ENCODE measurements at places on chromosomes 7 and 10.

DNA sequence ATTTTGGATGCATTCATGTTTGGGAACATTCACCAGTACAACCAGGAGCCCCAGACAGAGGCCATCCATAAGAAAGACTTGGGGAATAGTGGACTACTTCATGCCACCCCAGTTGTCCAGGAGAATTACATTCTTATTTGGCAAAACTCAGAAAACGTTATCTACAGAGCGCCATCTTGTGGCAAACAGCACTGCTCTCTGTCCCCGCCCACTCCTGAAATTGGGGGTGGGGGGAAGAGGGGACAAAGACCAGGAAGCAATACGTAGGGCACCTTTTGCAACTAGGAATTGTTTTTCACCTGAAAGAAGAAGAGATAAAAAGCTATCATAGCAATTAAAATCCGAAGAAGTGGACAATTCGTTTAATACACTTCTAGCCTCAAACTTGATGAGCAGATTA lies 134.6 kb upstream of the MGMT start:
- peak; percentile 55 for DNase-seq

GRCh38 chr7:132300599-132301277 lies 275.5 kb downstream of the PLXNA4 start:
- DNase-seq, result no peak

DNA sequence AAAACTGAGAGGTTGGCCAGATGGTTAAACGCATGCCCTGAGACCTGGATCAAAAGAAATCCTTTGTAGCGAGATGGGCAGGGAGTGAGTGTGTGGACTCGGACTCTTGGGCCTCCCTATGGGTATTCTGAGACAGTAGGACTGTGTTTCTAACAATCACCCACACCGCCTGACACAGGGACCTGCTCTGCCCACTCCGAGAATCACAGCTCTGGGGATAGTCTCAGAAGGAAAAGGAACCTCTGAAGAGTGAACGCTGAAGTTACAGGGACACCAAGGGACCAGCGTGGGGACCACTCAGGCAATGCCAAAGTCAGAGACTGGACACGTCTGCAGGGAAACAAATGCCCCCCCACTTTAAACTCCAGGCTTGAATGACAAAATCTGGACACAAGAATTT lies 242.1 kb upstream of the TCERG1L start:
- DNase-seq, result no peak

DNA sequence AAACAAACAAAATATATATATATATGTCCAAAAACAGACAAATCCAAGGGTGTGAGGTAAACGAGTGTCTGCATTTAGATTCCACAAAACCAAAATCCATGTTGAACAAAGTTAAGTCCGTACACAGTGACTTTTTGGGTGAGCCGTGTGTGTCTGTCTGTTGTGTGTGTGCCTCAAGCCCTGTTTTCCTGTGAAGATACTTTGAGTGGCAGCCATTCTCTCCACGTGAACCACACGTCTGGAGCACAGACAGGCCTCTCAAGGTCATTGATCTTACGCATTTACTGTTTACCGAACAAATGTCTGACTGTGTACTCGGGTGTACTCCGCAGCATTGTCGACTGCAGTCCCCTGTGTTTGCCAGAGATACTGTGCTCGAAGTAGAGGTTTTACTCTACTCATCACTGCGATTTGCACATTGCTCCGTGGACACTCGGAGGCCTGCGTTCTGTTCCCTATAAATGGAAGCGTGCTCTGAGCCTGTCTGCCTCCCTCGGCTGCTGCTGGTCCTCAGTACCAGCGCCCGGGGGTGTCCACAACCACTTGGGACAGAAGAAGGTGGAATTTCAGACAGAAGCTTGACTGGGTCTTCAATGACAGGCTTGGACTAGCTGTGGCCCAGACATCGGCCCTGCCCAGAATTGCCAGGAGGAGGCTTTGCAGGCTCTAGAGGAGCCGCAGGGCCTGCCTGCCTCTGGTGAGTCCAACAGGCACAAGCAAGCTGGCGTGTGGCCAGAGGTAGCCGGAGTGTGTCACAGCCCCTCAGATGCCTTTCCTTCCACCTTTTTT lies 22.1 kb downstream of the CYP17A1 start:
- DNase-seq, result peak; percentile 25

DNA sequence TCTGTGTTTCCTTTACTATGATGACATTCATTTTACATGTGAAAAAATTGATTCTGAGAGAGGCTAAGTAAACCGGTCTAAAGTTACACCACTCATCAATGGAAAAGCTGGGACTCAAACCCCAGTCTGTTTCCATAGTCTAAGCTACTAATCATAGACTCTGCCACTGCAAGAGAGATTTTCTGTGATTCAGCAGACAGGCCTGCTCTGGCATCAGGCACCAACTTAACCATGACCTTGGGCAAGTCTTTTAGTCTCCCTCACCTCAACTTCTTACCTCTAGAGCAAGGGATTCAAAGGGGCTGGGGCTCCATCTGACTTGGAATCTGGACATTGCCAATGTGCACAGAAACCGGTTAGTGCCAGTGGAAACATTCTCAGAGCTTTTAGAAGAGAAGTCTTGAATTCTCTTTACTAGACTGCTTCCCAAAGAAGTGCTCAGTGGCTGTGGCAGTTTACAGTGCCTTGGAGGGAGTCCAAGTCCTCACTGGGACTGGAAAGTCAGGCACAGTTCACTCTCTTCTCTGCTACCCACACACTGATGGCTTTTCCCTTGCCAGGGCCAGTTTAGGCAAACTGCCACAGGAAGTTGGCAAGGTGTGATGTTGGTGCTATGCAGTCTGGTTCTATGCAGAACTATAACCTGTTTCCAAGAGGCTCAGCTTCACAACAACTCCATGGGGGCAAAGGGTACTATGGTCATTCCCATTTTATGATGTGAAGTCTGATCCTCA lies 4.5 kb upstream of the BLNK start:
- DNase-seq, result no peak

- DNase-seq, result no peak
These were observed 566.7 kb upstream of the FOXK1 start for GRCh38 chr7:4115442-4115841.

DNA sequence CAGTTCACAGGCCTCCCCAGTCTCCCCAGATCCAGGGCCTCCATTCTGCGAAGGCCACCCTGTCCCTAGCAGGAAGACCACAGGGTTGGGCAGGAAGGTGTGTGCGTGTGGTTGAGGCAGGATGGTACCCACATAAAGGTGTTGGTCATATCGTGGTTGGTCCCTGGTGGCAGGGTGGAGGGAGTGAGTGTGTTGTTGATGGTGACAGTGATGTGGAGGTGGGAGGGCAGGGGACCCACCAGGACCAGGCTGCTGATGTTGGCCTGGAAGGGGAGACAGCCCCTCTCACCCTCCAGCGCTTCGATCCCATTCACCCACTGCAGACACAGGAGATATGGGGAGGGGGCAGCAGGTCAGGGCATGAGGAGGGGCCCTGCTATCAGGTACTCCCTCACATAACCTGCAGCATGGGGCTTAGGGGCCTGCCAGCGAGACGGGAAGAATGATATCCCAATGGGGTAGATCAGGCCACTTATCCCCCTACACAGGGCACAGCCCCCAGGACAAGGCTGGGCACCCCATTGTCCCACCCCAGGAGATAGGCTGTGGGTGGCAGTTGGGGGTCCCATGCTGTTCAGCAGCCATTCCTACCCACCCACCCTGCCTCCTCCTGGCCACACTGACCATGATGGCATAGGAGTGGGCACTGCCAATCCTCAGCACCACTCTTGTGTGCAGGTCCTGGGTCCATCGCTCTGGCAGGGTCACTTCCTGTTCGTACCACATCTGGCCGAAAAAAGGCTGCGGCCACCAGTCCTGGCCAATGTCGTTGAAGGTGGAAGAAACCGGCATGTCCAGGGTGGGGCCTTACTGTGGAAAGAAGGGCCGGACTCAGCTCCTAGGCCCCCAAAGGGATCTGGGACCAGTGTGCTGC lies 69.0 kb upstream of the ZNF479 start:
- no peak for DNase-seq

- DNase-seq, result no peak
These were observed 3.1 kb downstream of the DNAJC2 start for GRCh38 chr7:103341466-103341865.

DNA sequence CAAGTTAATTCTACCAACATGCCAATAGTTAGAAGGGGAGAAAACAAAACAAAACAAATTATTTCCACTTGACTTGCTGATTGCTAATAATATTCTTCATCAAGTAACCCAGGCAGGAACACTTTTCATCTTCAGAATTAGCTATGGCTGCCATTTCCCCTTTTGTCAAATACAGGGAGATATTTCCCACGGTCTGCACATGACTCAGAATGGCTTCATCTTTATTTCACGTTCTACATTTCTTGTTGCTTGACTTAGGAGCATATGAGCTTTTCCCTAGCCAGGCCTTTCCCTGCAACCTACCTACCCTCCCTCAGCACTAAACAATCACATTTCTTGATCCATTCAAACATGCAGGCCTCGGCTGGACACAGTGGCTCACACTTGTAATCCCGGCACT lies 6.5 kb downstream of the CPVL start:
- no peak for DNase-seq

DNA sequence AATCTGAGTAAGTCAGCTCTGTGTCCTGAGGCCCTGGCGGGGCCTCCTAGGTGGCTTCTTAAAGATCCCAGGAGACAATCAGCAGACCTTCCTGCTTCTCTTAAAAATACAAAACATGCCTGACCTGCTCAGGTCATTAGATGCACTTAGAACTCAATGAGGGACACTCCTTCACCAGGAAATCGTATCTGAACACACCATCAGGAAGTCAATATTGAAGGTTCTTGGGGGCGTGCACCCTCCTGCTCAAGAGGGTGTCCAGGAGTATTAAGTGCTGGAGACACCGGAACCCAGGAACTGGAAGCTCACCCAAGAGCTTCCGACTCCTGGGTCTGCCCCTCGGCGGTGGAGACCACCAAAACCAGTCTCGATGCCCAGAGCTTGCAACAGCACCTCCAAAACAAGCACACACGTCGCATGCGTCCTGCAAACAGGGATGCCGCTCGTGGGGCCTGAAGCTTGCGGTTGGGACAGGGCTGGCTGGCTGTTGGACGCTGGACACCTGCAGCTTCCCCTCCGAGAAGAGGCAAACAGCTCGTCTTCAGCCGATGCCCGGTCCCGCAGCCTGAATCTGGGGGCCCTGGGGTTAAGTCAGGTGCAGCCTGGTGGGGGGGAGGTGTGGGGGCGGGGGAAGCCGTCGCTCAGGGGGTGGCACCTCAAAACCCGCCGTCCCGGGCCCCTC lies 803 bp downstream of the RAPGEF5 start:
- peak; percentile 40 for DNase-seq

DNA sequence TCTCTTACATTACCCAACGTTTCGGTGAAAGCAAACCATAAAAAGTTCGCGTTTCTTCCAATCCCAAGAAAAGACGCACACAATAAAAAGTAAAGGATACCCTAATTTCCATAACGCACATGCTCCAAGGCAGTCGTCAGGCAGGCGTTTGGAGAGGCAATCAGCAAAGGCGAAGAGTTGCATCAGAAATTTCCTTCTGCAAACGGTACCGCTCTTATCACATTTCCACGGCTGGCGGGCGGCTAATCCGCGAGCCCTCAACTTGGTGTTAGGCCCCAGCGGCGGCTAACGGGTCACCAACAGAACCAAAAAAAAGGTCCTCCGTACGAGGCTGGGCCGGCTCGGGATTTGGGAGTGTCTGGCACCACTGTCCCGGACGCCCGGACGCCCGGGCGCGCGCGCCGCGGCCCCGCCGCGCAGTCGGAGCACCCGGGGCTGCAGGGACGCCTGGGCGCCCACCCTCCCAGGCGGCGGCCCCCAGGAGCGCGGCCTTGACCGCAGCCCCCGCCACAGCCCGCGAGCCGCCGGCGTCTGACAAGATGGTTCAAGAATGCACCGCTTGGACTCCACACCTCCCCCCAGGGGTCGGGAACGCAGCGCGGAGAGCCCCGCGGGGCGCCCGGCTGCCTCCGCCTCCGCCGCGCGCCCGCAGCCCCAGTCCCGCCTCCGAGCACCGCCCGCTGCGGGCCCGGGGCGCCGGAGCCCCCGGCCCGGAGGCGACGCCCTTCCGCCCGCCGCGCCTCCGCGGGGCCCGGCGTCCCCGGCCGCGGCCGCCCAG lies 9.8 kb upstream of the GRB10 start:
- DNase-seq, result peak; percentile 66

GRCh38 chr7:129143724-129144094 lies 798 bp upstream of the TSPAN33 start:
- DNase-seq, result no peak

DNA sequence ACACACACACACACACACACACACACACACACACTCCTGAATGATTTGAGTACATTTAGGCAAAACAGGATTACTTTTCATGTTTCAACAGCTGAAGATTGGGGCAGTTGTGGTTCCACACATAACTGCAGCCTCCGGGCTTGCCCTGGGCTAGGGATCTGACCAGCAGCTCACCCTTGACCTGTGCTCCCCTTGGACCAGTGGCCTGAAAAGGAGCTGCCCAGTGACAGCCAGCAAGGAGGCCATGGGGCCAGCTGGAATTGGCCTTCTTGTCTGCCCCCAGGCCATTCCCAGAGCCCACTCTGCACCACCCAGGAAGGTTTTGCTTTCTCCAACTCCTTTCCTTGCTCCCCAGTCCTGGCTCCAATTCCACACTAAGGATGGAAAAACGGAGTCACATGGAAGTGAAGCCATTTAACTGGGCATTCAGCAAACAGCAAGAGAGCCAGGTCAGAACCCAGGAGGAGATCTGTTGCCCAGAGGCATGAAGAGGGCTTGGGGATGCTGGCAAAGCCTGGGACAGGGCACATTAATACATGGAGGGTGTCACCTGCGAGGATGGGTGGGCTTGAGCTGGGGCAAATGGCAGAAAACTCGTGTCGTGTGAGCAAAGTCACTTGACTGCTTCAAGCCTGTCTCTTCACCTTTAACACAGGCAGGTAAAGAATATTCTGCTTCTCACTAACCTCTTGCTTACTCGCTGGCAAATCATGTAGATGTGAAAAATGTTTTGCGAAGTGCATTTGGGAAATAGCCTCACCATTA lies 61.5 kb upstream of the GDF10 start:
- no peak for DNase-seq

DNA sequence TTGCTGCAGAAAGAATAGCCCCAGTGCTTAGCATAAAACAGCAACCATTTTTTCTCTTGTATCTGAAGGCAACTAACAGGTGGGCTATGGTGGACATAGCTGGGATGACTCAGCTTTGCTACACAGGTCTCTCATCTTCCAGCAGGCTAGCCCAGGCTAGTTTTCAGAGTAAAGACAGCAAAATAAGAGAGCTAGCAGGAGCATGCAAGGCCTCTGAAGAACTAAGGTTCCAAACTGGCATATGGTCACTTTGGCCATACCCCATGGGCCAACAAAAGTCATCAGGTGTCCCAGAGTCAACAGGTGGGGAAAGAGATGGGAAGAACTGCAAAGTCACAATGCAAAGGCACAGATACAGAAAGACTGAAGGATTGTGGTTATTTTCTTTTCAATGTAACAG lies 571.6 kb upstream of the MGMT start:
- DNase-seq, result no peak

All from glutamatergic neuron (in vitro differentiated cells).